ENCODE measurements at places on chromosomes 2 and 18.
A peak's percentile ranks its signal among the peaks of the same experiment; 100 is the strongest.

GRCh38 chr18:32968248-32968647 is 195.4 kb upstream of the KLHL14 start:
- no peak for DNase-seq

DNA sequence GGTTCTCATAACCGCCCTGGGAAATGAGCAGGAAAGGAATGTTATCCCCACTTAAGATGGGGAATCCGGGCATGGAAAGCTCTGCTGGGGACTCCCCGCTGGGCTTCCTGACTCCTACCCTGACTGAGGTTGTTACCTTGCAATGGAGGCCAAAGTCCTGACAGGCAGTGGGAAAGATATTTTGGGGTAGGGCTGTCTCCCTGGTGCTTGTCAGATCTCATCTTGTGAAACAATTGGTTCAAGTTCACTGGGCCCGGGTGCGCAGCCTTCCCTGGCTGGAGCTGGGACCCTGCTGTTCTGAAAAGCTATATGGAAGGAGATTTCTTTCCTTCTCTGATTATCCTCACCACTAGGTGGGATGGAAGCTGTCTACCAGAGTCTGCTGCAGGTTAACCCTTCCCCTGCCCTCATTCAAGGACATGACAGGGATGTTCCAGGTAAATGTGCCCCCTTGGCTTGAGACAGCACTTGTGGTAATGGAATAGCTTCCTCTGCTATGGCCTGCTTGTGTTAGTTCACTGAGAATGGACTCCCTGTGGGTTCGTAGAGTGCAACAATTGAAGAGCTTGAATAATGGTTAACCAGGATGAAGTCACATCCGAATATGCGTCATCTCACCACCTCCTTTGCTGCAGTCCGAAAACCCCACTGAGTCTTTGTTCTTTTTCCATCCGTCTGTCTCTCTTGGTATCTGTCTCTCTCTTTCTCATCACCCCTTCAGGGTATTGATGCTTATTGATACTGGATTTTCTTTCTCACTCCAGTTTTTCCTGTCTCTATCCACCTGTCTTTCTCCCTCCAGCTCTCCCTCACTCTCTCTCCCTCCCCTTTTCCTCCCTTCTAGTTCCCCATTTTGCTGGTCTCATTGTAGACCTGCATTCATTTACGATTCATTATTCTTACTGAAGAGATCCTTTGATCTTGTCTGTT is 67.8 kb upstream of the EPAS1 start:
- DNase-seq, result no peak

DNA sequence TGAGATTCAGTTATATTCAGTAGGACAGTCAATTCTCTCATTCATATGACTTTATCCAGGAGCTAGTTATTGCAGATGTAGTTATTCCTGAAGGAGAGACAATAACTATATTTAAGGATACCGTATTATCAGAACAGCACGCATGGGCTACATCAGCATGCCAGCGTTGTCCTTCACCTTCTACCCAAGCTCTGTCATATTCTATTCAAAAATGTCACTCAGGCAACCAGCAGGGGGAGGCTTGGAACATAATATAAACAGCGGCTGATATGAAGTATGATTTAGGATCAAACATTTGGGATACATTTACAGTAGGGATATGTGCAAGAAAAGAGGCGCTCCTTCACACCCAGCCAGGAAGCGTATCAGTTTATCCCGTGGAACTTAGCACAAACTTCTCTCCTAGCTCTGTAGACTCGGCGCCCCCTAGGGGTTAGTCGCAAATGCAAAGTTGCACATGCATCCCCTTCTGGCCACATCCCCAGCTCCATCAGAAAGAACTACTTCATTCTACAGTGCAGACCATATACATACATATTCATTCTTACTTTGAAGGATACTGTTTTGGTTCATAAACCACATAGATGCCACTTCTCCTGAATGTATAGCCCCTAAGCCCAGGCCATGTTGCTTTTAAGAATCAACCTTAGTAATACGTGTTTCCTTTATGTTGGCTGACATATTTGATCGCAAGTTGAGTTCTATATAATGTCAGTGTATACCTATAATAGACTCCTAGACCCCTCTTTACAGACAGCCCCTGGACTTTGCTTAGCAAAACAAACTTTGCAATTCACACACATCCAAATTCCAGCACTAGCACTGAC is 759.4 kb downstream of the ADCYAP1 start:
- DNase-seq, result no peak

DNA sequence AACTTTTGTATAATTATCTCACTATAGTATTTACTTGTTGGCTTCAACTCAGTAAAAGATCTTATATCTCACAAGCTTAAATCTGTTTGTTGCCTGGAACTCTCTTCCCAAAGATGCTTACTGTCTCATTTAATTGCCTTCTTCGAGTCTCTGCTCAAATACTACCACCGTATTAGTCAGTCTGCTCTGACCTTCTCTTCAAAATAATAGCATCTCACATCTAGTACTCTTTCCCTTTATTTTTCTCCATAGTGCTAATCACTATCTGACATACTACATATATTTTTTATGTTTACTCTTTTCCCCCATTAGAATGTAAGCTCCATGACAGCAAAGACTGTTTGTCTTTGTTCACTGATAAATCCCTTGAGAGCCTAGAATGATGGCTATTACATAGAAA is 10.6 kb upstream of the MPP4 start:
- DNase-seq, result no peak

DNA sequence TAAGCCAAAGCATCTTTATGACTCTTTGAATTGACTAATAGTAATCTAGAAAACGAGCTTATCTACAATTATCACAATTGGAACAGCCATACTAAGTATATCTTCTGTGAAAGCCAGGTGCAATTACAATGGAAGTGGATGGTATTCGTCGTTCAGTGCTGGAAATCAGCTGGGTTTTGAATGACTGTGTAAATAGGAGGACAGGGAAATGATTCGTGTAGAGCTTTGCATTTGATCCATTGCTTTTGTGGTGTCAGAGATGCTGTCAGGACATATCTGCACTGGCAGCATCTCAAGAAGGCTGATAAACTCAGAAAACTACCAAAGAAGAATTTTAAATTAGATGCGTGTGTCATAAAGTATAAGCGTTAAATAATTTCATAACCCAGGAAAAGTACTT is 187.1 kb downstream of the ZNF407 start:
- DNase-seq, result no peak

GRCh38 chr2:191538334-191538903 is 139.5 kb upstream of the NABP1 start:
- no peak for DNase-seq

DNA sequence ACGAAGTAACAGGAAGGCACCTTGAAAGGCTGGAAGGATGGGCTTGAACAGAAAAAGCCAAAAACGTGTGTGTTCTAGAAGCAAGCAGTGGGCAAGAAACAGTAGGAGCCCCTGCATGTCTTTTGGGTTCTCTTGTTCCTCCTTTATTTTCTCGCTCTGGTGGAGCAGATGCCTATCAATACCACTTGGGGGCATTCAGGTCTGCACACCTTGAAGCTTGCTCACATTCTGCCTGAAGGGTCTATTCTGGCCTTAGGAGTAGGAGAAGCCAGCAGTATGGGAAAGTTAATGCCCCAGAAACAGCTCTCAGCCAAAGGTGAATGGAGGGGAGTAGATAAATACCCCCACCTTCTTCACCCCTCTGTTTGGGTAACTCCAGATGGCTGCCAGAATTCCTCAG is 204.5 kb downstream of the TXNL1 start:
- DNase-seq, result no peak

DNA sequence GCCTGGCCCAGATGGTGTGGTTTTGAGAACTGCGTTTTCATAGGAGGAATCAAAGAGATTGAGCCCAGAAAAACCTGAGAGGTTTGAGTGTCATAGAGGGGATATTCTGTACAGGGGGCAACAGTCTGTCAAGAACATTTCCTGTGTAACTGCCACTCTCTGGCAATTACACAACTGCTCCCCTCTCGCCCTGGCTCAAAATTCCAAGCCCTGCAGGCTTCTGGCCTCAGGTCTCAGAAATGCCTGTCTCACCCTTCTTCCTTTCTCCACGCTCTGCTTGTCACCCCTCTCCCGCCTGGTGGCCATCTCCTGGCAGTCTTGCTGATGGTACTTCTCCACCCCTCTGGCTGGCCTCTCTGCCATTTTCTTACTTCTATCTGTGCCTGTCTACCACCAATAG is 4.0 kb downstream of the VAMP5 start:
- DNase-seq, result no peak

GRCh38 chr2:177296040-177296439 is 31.5 kb upstream of the NFE2L2 start:
- DNase-seq, result no peak

GRCh38 chr2:60861736-60862135 is 19.6 kb upstream of the REL start:
- no peak for DNase-seq

GRCh38 chr18:56869189-56869777 is 218.1 kb downstream of the WDR7 start:
- no peak for DNase-seq

GRCh38 chr18:43780782-43781340 is 503.6 kb upstream of the SYT4 start:
- no peak for DNase-seq

DNA sequence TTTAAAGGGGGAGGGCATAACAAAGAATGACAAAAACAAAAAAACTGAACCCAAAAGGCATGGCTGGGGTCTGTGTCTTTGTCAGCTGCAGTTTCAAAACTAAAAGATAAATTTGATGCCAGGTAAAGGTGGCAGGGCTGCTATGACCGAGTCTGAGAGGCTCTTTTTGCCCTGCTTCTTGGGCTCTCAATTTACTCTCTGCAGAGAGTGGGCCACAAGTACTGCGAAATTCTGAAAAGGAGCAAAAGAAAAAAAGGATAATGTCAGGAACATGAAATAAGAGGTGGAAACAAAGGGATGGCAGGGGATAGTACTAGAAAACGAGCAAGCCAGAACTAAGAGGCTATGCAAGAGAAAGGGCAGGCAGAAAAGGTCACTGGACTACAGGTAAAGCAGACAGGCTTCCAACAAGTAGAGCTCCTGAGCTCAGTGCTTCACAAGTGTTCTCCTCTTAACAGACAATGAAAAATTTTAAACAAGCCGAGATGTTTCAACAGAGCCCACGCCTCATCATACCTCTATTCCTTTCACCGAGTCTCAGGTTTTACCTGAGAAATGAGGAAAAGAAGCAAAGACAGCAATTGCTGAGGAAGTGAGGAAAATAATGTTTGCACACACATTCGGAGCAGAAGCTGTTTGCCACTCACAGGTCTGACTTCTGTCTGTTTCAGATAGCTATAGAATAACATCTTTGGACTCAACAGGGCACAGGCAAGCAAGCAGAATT is 7.3 kb downstream of the IRS1 start:
- DNase-seq, result peak; percentile 58

GRCh38 chr2:39266916-39267434 is 23.2 kb upstream of the CDKL4 start:
- no peak for DNase-seq

DNA sequence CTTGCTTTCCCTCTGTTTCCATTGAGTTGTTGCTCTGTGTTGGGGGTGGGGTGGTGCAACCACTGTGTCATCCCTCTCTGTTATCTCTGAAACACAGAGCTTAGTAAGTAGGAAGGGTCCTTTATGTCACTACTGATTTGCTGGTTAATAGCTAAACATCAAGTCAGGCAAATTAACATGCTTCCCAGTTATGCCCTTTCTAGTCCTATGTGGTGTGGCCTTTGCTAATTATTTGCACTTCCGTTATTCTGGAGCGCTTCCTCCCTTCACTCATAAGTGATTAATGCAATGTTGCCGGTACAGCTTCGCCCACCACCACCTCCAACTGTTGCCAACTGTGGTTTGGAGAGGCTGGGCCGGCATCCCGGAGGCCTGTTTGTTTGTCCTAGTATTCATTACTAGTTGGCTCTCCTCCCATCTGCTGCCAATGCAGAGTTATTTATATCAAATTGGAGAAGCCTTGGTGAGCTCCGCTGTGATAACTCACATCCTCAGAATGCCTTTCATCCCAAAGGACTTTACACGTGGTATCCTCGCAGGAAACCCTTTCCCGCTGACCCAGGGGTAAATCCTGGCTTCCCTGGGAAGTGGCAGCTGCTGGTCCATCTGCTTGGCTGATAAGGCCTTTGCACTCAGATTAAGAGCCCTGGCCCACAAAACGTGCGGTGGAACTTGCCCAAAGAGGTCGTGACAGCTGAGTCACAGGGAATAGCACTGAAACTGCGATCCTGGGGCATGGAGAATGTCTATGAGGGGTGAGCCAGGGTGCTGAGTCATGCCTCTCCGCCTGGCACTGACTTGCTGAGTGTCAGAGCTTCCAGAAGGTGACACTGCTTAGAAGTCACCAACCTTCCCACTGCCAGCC is 72.0 kb upstream of the ZCCHC2 start:
- no peak for DNase-seq

GRCh38 chr18:54551590-54551989 is 39.5 kb upstream of the DYNAP start:
- DNase-seq, result no peak

DNA sequence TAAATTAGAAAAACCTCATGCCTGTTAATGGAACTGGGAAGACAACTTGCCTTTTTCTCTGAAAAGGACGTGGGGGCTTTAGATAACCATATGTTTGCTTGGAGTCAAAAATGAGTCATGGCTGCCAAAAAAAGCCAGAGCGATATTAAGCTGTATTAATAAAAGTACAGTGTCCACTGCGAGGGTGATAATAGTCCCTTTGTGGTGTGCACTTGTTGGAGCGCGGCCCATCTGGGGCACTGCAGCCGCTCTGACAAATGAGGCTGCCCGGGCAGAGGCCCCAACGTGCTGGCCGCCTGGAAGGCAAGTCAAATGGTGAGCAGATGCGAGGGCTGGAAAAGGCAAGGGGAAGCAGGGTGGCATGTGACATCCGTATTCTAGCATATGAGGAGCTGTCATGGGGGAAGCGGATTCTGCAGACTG is 103.3 kb upstream of the NCK2 start:
- DNase-seq, result no peak

GRCh38 chr2:105896765-105897163 is 152.1 kb downstream of the NCK2 start:
- no peak for DNase-seq

DNA sequence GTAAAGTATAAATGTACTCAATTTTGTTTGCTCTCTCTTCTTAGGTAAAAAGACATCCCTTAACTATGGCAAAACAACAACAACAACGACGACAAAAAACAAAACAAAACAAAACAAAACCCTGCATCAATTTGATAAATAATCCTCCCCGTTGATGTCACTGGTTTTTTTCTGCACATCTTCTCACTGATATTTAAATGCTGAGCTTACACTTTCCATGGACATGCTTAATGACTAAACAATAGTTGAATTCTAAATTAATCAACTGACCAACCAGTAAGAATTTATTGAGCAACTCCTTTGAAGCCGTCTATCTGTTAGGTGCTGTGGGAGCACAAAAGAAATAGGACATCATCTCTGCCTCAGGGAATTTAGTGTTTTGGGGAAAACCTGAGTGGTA is 20.2 kb upstream of the POLE4 start:
- DNase-seq, result no peak

GRCh38 chr2:121529439-121530211 is 1.1 kb upstream of the RNU4ATAC start:
- no peak for DNase-seq

GRCh38 chr2:9010866-9011265 is 7.4 kb upstream of the MBOAT2 start:
- DNase-seq, result no peak

DNA sequence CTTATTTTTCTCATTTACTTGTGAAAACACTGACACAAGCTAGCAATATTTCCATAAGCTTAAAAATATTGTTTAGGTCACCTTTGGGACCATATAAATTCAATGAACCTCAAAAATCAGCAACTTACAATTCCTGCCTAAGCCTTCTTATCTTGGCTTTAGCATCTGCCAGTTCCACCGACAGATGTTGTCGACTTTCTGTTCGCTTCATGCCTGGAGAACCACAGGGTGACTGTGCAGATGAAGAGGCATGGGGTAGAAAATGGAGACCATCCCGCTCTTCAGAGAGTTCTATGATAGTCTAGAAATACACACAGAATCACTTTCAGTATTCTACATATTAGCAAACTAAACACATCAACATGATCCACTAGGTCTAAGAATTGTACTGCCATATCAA is 64.2 kb downstream of the CCDC88A start:
- DNase-seq, result no peak
